ENCODE measurements at places on chromosomes 6 and 20.

GRCh38 chr6:56040223-56040622 lies 164.8 kb upstream of the BMP5 start:
- DNase-seq: no peak

- no peak for DNase-seq
Observed at GRCh38 chr6:55433446-55434130, 106.3 kb downstream of the GFRAL start.

- no peak for DNase-seq
Observed at GRCh38 chr6:112205427-112206109, 48.8 kb downstream of the LAMA4 start.

GRCh38 chr6:161882196-161882765 lies 608.4 kb upstream of the AGPAT4 start:
- DNase-seq: no peak

GRCh38 chr6:82183642-82184282 lies 63.8 kb downstream of the IBTK start:
- DNase-seq: no peak

DNA sequence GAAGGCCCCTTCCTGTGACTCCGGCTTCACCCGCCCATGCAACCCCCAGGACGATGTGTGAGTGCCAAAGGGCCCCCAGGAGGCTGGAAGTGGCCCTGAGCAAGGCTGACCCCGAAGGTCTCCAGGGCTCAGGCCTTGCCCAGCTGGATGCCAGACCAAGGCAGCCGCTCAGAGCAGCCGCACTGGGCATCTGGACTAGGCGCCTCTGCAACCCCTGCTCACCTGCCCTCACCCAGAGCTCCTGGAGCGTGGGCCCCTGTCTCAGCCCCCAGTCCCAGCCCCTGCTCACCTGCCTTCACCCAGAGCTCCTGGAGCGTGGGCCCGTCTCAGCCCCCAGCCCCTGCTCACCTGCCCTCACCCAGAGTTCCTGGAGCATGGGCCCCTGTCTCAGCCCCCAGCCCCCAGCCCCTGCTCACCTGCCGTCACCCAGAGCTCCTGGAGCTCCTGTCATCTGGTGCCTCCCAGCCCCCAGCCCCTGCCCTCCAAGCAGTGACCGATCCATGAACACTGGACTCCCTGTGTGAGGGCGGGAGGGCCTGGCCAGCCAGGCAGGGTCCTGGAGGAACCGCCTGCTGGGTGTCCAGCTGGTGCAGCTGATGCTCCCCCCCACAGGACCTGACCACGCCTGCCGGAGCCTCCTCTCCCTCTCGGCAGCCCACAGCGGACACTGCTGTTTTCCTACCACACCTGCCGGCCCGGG lies 1.1 kb downstream of the SRMS start:
- DNase-seq: no peak

- DNase-seq: no peak
Observed at GRCh38 chr6:6438286-6438685, 117.8 kb upstream of the F13A1 start.

GRCh38 chr20:62708591-62709536 lies at the start of gene NTSR1:
Gene NTSR1, plus strand, starts transcription at chr20:62708836. Its CDS starts 372 bp downstream, at chr20:62709208.
- no peak for DNase-seq

GRCh38 chr6:28121876-28122275 lies 2.5 kb upstream of the ZSCAN16 start:
- no peak for DNase-seq

DNA sequence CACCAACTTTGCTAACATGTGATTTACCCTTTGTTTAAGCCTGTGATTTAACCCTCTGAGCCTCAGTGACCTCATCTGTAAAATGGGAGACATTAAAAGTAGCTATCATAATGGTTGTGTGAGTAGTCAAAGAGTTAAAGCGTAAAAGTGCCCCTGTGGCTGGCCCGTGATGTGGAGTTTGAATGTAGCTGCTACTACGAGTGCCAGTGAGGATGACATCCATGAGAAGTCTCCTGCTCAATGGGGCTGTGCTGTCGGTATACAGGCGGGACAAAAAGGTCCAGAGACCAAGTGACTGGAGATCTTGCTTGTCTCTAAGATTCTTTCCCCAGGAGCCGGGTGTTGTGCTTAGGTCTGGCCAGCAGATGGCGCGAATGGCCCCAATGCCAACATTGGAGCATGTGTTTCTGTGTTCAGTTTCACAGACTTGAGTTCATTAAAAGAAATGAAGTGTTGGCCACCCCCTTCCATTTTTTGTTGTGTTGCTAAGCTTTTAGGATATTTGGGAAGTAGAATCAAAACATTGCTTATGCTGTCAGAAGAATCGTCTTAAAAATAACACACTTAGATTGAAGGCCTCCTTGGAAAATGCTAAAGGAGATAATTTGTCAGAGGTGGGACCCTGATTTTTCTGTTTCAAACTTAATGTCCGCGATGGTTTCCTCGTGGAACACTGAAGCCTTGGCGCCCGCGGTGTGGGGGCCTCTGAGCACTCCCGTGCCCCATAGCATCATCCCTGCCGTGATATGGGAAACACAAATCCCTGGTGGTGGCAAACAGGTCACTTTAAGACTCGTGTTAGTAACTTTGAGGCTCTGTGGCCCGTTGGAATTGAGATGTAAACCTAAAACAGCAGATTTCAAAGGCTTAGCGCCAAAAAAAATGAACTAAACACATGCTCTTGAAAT lies 9.3 kb upstream of the RBM38 start:
- no peak for DNase-seq

- no peak for DNase-seq
Observed at GRCh38 chr20:54219751-54220426, 12.0 kb downstream of the PFDN4 start.

- no peak for DNase-seq
Observed at GRCh38 chr20:32672982-32673851, 524 bp downstream of the C20orf203 start.

- no peak for DNase-seq
Observed at GRCh38 chr20:56634307-56634706, 5.2 kb downstream of the TFAP2C start.

DNA sequence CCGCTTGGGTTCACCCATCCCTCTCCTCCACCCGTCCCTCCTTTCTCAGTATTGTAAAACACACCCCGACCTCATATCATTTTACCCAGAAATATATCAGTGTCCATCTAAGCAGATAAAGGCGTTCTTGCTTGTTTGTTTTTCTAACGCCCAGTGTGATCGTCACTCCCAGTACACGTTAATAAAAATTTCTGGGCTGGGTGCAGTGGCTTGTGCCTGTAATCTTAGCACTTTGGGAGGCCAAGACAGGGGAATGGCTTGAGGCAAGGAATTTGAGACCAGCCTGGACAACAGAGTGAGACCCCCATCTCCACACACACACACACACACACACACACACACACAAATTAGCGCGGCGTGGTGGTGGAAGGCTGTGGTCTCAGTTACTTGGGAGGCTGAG lies 24.4 kb upstream of the TFAP2C start:
- DNase-seq: no peak

DNA sequence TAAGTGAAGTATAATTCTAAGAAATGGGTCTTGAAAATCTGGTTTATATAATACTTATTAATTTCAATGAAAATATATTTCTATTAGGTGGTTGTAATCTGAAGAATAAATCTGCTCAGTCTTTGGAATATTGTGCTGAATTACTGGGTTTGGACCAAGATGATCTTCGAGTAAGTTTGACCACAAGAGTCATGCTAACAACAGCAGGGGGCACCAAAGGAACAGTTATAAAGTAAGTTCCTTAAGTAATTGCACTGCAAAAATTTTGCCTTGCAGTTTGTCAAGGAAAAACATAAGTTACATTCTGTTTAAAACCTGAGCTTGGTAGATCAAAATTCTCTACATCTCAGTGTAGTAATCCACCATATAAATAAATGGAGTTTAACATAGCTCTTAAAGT lies 106.0 kb downstream of the MYO6 start:
- no peak for DNase-seq

DNA sequence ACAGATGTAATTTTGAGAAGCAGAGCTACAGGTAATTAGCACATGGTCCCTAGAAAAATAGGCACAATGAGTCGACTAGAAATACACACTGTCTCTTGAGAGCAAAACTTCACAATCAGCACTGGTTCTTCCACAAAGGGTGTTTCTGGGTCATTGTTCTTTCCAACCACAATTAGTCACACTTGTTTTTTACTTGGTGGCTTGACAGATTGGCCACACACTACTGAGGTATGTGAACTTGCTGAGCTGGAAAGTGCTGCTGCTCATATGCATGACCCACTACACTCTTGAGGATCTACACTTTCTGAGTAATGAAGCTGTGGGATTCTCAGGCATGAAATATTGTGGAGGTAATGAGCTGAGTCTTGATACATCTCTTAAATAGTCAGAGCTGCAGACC lies 347.7 kb downstream of the BCKDHB start:
- DNase-seq: no peak

GRCh38 chr6:105578179-105578707 lies 175.4 kb upstream of the PREP start:
- DNase-seq: no peak

DNA sequence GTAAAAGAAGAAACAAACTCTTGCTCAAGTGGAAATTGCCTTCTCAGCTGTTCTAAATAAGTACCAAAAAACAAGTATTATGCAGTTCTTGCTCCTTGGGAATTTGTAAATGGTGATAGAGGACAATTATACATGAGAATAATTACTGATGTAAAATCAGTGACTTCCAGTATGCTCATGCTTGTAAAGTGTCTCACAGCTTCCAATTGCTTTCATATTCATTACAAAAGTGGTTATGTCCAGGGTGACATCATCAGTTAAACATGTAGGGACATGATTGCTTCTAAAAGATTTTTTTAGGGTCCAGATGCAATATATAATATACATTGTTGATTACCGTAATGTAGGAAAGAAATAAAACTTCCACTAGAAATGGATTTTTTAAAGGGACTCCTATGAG lies 122.8 kb upstream of the B3GAT2 start:
- no peak for DNase-seq

- no peak for DNase-seq
Observed at GRCh38 chr20:5737966-5738365, 12.2 kb upstream of the SHLD1 start.

DNA sequence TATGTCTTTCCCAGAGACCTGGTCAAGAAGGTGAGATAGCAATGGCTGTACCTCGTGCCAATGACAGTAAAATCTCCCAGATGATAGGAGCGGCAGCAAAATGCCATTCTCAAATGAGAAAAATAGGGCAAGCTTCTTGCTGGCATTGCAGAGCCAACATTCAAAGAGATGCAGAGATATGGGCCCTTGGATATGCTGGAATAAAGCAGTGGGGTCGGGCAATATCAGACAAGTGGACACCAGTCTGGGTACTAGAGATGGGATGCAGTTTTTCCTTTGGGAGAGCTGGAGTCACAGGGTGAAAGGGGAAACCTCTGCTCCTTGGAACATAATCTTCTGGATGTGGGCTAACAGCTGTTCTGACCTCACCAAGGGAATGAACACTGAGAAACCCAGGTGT lies 29.0 kb downstream of the GSTA4 start:
- no peak for DNase-seq

- DNase-seq: no peak
Observed at GRCh38 chr6:145309842-145310535, 425.3 kb downstream of the EPM2A start.

- no peak for DNase-seq
Observed at GRCh38 chr6:30497714-30498113, 8.4 kb downstream of the HLA-E start.

GRCh38 chr6:6891949-6892461 lies 215.8 kb upstream of the RREB1 start:
- DNase-seq: no peak

- no peak for DNase-seq
Observed at GRCh38 chr6:45676380-45676779, 298.6 kb upstream of the SUPT3H start.

DNA sequence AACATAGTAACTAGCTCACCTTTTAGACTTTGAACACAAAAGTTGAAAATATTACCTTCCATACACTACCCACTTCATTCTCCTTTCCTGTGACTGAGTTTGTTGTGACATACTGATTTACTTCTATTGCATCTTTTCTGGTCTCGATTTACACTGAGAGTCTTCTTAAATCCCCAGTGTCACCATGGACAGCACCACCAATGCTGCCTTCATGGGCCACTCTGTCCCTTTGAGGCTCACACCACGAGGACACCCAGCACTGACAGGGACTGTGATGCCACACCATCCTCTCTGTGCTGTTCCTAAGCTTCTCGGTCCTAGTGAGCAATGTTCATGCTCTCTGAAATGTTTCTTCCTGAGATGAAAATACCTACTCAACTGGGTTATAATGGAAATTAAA lies 337.1 kb upstream of the IRAK1BP1 start:
- no peak for DNase-seq

- no peak for DNase-seq
Observed at GRCh38 chr20:47125508-47125757, 230.8 kb downstream of the EYA2 start.

DNA sequence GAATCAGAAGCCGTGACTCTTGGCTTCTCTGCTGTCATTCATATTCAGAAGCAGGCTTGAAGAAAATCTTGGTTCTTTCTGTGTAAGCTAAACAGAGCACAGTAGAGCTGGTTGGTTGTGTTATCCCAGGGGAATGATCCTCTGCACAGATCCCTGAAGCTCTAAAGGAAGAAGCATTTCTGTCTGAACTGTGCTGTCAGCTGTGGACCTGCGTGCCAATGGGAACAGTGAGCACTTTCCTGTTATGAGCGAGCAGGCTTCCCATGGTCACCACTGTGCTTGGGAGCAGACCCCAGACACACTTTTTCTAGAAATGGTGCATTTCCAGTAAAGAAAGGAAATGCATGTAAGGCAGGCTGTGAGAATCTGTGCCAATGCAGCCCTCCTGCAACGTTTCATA lies 490.2 kb downstream of the EPM2A start:
- DNase-seq: no peak

DNA sequence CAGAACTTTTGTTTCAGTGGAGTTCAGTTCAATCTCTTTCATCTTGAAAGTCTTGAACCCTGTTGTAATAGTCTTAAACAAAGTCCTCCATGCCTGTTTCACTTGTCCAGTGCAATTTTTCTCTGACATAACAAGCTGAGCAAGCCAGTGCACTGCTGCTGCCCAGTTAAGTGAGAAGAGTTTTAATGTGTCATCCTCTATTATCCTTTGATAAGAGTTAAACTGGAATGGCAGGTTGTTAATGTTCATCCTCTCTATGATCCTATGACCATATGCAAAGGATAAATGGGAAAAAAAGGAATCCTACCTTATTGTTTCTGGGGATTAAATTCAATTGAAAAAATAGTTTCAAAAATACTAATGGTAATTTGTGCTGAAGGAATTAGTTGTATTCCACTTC lies 197.5 kb downstream of the FRK start:
- no peak for DNase-seq
